Sciatic nerve (tissue), 2 donors: ENCODE measurements at places on chromosomes 1 and 21.

- DNase-seq, result no peak
Observed at GRCh38 chr1:13828454-13829151, 128.6 kb downstream of the PRDM2 start.

DNA sequence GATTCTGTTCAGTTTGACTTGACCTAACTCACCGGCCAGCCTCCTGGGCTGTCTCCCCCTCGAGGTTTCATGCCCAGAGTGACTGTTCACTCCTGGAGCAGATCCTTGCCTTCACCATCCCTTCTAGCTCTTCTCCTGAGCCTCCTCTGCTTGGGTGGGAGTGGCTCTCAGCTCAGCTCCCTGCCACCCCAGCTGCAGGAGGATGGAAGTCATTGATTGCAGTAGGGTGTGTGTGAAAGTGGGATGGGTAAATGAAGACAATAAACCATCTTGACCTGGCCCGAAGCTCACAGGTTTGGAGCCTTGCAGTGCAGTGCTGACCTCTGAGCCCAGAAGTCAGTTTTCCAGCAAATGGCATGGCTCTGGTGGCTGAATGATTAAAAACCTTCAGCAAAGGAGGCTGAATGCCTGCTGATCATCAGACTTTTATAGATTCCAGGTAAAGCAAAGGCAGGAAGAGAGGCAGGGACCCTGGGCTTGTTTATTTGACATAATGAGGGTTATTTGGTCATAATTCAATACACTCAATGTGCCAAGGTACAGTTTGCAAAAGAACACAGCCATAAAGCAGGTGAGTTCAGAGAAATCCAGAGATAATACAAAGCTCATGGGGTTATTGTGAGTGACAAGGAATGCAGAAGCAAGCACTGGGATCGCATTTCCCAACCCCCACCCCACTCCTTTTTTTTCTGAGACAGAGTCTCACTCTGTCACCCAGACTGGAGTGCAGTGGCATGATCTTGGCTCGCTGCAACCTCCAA, 17.5 kb upstream of the TFF3 start:
- no peak for DNase-seq

- DNase-seq, result no peak
Observed at GRCh38 chr1:206738370-206739366, 31.9 kb upstream of the IL19 start.

- peak; percentile 75 for DNase-seq
Observed at GRCh38 chr21:44845418-44846223, 27.8 kb upstream of the SUMO3 start.

DNA sequence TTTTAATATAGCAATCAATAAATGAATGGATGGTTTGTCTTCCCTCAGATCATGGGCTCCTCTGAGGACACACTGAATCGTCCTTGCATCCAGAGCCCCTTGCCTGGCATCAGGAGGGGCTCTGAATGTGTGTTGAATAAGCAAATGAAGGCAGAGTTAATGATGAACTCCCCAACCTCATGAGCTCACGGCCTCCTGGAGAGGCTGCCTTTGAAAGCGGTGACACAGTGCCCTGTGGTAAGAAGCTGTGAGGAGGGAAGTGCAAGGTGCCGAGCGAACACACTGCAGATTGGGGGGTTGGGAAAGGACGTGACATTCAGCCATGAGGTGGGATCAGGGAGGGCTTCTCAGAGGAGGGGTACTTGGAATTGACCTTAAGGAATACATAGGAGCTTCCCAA, 3.2 kb upstream of the PARS2 start:
- DNase-seq, result no peak

DNA sequence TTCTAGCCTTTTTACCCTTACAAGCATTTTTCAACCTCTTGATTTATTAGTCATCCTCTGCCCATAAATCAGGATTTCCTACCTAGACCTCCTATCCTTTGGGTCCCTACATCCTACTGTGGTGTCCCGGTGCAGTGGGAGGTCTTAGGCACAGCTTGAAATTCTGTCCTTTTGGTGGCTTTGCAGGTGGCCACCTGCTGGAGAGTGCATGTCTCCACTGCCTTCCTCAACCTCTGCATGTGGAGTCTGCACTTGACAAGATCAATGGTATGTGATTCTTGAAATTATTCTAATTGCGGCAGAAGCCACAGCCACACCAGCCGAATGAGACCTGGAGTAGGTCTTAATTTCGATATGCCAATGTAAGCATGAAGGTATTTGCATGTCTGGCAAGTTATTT, 11.4 kb upstream of the KCNA3 start:
- DNase-seq, result no peak

DNA sequence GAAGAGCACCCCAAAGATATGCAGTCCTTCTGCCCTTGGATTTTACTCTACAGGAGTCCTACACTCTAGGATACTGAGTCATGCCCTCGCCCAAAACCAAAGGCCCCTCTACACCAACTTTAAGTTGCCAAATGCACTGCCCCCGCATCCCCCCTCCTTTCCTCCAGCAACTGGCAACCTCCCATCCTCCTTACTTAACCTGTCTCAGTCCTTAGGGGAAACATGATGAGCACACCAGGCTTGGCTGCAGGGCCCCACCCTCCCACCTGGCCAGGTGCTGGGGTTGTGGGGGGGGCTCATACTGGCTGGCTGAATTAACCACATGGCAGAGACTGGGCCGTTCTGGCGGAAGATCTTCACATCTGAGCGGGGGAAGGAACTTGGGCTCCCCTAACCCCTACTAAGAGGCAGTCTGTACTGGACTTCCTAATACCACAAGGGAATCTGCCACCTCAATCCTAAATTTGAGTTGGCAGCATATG, 1.2 kb downstream of the HDGF start:
- no peak for DNase-seq

DNA sequence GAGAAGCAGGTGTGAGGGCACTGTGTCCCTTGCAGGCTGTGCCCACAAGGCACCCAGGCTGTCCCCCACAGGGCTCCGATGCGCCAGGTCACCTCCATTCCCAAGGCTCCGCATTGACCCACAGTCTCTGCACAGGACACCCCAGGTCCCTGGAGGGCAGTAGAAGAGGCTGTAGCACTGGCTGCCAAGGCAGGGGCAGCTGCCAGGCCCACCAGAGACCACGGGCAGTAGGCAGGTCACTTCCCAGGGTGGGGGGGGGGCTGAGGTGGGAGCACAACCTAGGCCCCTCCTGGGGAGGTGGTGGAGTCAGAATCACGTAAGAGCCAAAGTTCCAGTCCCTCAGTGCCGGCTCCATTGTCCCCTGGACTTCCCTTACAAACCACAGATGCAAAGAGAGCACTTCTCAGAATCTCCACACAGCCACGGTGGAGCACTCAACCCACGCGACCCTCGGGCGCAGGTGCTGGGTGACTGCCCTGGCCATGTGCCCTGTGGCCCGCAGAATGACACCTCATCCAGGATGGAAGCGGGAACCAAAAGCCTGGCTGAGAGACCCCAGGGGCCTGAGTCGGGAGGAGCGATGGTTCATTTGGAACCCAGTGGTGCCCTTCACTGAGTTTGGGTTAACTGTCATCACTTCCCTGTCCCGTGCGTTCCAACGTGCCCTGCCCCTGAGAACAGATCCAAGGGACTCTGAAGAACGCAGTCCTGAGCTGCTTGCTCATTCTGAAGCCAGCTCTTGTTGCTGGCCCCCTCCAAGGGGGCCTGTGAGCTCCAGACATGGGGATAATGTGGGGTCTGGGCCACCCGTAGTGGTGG, 69.7 kb upstream of the PDE9A start:
- DNase-seq, result no peak

GRCh38 chr1:66511118-66511517, 22.8 kb upstream of the SGIP1 start:
- DNase-seq, result no peak

DNA sequence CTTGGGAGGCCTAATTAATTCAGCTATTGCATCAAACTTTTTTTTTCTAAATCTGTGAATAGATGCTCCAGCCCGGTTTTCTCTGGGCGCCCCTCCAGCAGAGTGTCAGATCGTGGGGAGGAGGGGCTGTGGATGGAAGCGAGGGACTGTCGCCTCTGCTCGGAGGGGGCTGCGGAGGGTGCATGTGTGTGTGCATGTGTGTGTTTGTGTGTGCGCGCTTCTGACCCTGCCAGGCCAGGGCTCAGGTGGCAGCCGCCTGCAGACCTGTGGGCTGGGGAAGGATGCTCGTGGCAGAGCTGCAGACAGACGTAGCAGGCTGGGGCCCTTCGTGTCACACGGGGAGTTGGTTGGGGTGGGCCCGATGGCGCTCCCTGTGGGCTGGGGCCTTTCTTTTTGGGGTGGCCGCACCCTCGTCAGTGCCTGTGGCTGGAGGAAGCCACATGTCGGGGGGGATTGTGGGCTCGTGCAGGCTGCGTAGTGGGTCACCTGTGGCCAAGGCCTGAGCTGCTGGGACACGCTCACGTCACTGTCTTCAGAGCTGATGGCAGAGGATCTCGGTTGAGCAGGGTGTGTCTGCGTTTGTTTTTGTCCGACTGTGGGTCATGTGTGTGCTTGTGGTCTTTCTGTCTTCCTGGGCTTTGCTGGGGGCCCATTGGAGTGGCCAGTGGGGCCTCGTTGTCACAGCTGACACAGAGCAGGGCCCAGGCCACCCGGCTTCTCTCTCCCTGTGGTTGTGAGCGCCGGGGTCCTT, 2.8 kb downstream of the SKI start:
- no peak for DNase-seq

GRCh38 chr1:167434306-167434705, 84.0 kb downstream of the CD247 start:
- no peak for DNase-seq

GRCh38 chr1:116346943-116347673, 25.9 kb upstream of the ATP1A1 start:
- no peak for DNase-seq

DNA sequence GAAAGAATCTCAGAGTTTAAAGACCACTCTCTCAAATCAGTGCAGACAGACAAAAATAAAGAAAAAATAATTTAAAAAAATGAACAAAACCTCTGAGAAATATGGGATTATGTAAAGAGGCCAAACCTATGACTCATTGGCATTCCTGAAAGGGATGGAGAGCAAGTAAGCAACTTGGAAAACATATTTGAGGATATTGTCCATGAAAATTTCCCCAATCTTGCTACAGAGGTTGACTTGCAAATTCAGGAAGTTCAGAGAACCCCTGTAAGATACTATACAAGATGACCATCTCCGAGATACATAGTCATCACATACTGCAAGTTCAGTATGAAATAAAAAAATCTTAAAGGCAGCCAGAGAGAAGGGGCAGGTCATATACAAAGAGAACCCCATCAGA, 43.7 kb upstream of the IVNS1ABP start:
- DNase-seq, result no peak

DNA sequence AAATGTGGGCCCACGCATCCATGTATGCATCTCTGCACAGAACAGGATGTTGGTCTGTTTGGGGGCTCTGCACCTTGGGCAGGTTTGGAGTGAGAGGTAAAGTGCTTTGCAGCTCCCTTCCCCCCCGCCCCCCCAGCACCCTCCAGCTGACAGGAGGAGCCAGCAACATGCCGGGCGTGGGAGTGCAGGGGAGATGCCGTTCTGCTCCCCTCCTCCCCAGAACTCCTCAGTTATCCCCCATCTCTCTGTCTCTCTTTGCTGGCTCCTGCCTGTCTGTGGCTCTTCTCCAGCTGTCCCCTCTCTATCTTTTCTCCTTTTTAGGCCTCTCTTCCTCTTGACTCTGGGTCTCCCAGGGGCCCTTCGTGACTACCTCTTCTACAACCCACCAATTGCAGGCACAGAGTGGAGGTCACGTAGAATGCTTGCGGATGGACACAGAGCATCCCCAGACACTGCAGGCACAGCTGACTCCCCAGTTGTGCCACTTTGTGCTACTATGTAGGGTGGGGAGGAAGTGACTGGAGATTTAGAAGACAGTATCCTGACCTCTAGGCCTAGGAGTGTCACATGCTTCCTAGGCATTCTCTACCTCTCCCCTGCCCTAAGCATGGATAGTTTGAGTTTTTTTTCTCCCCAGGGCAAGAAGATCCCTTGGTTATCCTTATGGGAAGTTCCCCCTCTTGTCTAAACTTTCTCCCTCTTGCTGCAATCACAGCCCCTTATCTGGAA, 1.7 kb upstream of the RORC start:
- DNase-seq, result no peak

DNA sequence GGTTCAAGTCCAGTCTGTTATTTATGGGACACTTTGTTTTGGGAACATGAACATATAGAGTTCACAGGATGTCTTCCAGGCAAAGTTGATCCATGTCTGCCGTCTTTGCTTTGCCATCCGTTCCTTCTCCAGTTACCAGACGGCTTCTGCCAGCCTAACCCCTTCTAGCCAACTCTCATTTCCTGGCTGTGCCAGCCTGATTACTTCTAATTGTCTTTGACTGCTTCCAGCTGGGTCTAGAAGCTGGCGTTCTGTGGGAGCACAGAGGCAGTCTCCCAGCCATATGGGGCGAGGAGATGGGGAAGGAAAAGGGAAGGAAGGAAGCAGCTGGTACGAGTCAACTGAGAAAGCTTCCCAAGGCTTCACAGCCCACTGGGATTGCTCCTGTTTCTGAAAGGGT, 3.1 kb upstream of the HUNK start:
- DNase-seq, result no peak

DNA sequence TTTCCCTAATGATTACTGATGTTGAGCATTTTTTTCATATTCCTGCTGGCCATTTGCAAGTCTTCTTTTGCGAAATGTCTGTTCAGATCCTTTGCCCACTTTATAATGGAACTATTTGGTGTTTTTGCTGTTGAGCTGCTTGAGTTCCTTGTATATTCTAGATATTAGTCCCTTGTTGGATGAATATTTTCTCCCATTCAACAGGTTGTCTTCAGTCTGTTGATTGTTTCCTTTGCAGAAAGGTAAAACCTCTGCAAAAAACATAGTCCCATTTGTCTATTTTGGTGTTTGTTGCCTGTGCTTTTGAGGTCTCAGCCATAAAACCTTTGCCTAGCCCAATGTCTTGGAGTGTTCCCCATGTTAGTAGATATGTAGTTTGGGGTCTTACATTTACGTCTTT, 78.0 kb upstream of the GUCA2B start:
- DNase-seq, result no peak

GRCh38 chr1:180042988-180043622, 88.5 kb downstream of the CEP350 start:
- DNase-seq, result no peak

GRCh38 chr1:87937831-87938395, 609.2 kb downstream of the LMO4 start:
- no peak for DNase-seq

DNA sequence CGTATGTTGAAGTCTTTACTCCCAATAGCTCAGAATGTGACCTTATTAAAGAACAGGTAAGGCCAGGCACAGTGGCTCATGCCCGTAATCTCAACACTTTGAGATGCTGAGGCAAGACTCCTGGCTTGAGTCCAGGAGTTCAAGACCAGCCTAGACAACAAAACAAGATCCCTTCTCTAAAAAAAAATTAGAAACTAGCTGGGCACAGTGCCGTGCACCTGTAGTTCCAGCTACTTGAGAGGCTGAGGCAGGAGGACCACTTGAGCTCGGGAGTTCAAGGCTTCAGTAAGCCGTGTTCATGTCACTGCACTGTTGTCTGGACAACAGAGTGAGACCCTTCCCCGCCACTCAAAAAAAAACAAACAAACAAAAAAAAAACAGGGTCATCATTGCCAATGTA, 171.3 kb downstream of the RERE start:
- no peak for DNase-seq

- no peak for DNase-seq
Observed at GRCh38 chr1:225415307-225415706, 12.5 kb downstream of the LBR start.

- DNase-seq, result no peak
Observed at GRCh38 chr21:27173053-27173452, 206.2 kb upstream of the ADAMTS5 start.
